Left ventricle myocardium superior (tissue), 1 donor: ENCODE measurements at places on chromosomes 1 and 21.
A peak's percentile ranks its signal among the peaks of the same experiment; 100 is the strongest.

DNA sequence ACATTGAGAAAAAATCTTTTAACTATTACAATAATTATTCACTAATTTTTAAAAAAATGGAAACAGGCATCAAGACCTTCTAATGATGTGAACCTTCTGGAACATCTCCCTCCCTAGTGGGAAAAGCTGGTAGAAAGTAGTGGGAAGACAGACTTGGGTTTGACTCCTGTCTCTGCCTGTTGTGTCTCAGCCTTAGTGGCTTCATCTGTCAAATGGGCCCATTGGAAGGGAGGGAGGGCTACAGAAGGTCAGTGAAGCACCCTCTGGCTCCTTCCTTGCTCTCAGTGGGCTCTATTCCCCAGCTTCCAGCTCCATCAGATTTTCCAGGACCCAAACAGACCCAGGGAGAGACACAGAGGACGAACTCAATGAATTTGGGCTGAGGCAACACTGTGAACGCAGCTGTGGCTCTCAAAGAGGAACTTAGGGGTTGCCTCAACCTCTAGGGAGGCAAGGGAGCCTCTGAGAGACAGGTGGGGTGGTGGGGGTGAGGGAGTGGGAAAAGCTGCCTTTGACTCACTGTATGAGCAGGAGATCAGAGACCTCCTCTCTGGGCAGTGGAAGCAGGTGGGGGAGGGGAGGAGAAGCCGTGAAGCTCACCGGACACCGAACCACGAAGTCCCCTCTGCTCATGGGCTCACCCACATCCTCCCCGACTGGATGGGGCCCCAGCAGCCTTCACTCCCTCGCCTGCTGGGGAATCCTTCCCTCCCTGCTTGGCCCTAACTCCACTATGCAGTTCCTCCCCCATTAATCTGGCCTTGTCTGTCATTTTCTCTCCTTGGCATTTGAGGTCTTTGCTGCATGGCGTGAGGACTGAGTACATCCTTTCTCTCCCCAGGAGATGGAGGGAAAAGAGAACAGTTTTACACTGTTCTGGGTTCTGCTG is 4.5 kb downstream of the CNR2 start:
- DNase-seq = no peak

DNA sequence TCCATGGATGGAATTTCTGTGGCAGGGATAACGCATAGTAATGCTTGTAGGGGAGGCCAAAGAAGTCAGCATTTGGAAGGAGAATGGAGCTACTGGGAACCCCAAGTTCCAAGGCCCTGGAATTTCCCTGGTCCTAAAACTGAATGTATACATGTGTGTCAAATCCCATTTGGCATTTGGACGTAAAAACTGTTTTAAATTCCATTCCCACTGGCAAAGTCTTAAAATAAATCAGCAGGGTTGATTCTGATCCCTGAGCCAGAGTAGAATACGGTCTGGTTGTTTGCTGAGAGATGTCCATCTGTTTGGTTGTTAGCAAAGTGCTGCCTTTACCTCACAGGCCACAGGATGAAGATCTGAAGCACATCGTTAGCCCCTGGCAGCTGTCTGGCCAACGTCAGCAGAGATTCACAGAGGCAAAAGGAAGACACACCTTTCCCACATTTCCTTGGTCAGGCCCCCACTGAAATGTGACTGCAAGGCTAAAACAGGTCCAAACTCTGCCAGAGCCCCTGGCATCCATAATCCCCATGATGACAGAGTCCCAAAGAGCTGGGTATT is 62.2 kb downstream of the GORAB start:
- DNase-seq = no peak

- DNase-seq = no peak
Measured at GRCh38 chr1:8706995-8707396, 110.4 kb downstream of the RERE start.

GRCh38 chr1:112905395-112906149 is 50.4 kb downstream of the SLC16A1 start:
- no peak for DNase-seq

DNA sequence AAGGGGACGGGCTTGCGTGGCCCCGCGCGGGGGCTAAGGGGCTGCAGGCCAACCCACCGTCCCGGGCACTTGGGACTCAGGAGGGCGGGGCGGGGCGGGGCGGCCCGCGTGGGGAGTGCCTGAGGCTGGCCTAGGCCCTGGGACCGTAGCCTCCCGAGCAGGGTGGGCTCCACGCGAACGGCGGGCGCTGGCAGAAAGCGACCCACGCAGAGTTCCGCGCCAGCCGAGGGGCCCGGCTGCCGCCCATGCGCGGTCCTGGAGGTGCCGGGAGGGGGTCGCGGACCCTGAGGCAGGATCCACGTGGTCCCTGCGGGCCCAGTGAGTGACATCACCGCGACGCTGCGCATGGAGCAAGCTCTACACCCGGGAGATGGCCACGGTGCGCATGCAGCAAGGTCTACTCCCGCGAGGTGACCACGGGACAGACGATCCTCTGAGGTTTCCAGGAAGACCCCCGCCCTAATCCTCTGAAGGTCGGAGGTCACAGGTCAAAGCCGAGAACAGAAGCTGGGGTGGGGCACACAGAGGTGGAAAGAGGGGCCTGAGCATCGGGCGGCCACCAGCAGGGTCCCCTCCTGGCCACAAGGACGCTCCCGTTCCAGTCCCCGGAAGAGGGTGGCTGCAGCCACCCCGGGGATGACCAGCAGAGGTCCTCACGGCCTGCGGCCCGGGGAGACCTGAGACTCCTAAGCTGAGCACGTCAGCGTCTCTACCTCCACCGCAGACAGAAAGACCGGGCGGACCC is 13.5 kb upstream of the SLC19A1 start:
- DNase-seq = peak; percentile 81

GRCh38 chr1:109094377-109094803 is 3.8 kb downstream of the TMEM167B start:
- no peak for DNase-seq

GRCh38 chr1:242579528-242580235 is 55.2 kb upstream of the PLD5 start:
- DNase-seq = no peak

DNA sequence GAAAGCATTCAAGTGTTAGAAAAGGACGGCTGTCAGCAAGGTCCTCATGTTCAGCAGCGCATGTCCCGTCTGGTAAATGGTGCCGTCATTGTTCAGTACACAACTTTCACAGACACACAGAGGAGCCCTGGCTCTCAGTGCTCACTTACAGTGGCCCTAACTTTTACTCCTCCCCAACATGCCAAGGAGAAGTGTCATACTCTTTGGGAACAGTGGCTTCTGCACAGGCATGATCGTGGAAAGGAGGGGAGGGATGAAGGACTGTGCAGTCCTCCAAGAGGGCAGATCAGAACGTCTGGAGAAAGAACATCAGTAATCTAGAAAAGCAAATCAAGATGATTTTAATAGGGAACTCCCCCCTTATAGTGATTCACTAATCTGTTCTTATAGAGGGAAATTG is 3.8 kb upstream of the GRHL3 start:
- no peak for DNase-seq

GRCh38 chr1:16077406-16078245 is 4.2 kb upstream of the FAM131C start:
- no peak for DNase-seq

- DNase-seq = no peak
Measured at GRCh38 chr1:206687915-206688442, 3.3 kb downstream of the MAPKAPK2 start.

DNA sequence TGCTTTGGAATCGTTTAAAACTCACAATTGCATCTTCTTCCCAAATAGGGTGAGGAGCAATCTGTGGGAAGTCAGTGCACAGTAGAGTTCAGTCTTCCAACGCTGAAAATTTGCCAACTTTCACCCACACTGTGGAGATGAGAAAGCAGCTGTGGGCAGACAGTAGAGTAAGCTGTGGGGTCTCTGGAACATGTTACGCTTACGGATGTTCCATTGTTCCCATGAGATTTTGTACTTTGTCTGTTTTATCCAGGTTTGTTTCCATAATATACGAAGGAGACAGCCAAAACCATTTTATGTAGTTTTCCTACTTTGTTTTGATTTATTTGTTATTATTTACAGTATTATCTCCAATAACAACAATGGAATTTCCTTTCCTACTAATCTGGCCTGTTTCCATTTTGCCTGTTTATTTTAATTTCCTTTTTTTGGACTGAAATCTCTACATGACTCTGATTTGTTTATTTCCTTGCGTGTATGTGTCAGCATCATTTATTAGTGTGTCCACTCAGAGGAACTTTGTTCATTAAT is 65.1 kb upstream of the RGL1 start:
- DNase-seq = no peak

DNA sequence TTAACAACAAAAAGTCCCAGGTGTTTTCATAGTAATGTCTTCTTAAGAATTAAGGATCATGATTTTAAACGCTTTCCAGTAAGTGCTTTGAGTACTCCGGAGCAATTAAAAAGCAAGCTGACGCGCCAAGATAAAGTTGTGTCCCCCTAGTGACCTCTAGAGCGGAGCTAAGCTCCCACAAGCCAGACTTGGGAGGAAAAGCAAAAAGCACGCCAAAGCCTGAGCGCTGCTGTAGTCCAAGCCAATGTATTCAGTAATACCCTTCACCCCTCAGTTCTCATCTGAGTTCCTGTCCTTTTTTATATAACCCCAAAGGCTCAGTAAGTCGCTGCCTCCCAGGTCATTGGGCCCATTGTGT is 3.5 kb upstream of the SLC44A5 start:
- no peak for DNase-seq

DNA sequence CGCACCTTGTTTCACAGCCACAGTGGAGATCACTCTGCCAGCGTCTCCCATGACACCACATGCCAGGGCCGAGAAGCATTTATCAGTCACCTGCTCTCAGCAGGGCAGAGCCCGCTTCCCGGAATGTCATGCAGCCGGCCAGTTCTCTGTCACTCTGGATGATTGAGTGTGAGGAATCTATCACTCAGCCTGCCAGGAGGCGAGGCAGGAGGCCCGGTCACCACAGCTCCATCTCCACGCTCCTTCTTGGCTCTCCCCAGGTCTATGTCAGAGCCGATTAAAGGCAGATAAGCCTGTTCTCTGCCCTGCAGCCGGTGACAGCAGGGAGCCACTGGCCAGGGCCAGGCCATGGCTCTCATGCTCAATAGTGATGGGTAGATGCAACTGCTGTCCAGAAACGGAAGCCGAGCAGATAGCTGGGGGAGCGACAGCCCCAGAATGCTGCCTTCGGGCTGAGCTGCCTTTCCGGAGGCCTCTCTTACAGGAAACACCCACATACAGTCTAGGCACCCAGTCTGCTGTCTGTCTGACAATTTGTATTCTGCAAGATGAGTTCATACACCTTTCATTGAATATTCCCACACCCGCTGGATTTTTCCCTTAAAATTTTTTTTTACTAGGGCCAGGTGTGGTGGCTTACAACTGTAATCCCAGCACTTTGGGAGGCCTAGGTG is 64.1 kb downstream of the ACTL8 start:
- peak; percentile 74 for DNase-seq

DNA sequence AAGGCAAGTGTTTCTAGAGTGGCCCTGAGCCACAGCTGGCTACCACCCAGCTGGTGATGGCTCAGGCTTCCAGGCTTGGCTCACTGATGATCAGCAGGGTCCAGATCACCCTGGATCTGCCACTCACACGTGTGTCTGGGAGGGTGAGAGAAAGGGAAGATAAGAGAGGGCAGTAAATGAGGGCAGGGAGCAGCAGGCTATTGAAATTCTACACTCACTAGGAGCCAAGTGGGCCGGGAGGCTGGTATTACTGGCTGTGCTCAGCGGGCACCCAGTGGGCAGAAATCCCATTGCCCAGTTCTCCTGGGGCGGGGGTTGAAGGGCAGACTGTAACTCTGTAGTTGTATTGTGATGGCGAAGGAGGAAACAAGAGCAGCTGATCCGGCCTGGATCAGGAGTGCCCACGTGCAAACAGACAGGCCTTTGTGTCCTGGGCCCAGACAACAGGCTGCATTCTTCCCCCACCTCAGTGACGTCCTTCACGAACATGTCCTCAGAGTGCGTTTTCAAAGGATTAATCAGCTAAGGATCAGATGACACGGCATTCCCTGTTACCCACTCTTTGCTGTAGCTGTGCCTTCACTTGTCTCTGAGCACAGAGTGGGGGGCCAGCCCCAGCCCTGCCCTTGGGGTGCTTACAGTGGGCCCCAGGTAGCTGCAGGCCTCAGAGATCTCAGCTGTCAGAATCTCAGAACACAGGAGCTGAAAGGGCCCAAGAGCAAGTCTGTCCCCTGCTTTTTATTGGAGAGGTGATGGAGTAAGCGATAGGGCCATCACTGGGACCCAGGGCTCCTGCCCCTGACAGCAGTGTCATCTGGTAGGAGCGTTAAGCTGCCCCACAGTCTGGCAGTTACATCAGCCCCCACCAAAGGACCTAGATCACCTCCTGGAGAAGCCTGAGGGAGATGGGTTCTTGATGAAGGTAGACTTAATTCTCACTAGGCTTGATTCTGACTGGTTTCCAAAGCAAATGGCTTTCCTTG is 60.5 kb downstream of the ATP1A1 start:
- DNase-seq = peak; percentile 80

GRCh38 chr1:59877108-59877682 is 49.4 kb downstream of the CYP2J2 start:
- no peak for DNase-seq

DNA sequence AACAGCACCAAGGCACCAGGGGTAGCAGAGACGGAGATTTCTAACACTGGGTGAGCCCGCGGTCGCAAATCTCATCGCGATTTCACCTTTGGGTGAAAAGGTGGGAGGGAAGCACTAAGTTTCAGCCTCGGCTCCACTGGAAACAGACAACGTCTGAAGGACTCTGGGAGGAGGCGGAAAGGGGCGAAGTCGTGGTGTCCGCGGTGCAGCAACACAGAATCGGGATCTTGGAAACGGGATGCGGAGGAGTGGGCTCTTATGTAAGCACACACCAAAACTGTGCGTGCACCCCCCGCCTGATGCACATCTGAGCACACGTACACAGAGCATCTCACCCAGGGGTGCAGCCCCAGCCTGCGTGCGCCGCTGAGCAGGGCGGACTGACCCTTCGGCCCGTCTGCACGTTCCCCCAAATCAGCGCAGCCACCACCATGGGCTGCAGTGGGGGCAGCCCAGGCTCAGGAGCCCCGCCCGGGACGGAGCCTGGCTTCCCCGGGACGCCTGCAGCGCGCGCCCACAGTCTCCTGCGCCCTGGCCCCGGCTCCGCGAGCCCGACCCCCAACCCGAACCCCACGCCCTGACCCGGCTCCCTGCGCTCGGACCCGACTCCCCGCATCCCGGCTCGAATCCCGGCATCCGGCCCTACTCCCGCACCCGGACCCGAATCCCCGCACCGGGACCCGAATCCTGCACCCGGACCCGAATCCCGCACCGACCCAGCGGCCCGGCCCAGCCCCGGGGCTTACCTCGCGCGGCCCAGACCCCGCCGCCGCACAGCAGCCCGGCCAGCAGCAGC is 670 bp downstream of the CLSTN1 start:
- peak; percentile 51 for DNase-seq

DNA sequence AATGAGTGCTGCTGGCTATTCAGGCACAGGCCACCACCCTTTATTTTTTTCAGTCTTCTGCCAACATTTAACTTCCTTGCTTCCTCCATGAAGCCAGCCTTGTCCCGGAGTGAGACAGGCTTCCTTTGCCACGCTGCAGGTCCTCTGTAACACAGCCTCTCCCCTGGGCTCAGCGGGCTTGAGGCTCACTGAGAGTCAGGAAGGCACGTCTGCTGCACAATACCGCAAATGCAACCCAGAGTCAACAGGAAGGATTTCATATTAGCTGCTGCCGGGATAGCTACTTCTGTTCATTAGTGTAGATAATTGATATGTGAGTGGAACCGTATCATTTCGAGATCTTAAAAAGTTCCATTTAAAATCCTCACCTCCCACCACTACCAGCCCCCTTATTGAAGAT is 22.5 kb downstream of the MYOG start:
- no peak for DNase-seq

- DNase-seq = no peak
Measured at GRCh38 chr1:155940993-155941844, at the start of gene RXFP4. Gene RXFP4 (plus strand): TSS chr1:155941638. CDS start chr1:155941710, 72 bp downstream.
